Activated naive CD4-positive, alpha-beta T cell treated with anti-CD3 and anti-CD28 coated beads, Interleukin-2, amount 10 ng/mL, durations not matched to agents 7 days and 5 days (primary cell): ENCODE measurements at places on chromosomes 2 and 18.
A peak's percentile ranks its signal among the peaks of the same experiment; 100 is the strongest.

DNA sequence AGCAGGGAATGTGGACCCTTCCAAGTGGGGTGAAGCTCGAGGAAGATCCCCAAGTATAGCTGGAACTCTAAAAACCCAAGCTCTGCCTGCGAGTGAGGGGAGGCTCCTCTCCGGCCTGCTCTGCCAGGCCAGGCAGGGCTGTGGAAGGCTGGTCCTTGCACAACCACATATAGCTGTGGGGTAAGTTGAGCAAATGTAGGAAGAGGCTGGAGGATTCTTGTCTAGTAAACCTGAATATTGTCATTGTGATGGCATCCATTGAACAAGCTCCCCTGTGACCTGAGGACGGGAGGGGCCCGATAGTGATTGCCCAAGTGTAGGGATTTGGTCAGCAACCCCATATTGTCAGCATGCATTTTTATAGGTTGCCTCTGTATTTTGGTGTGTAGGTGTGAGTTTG is 103.0 kb downstream of the ACKR3 start:
- no peak for DNase-seq

- DNase-seq: peak; percentile 41
Observed at GRCh38 chr18:70454704-70455322, 166.0 kb downstream of the SOCS6 start.

GRCh38 chr2:10287761-10288160 is 14.9 kb upstream of the HPCAL1 start:
- DNase-seq: no peak

- DNase-seq: no peak
Observed at GRCh38 chr18:12278741-12279682, 24.9 kb downstream of the CIDEA start.

- DNase-seq: no peak
Observed at GRCh38 chr2:207409517-207409916, 120.2 kb upstream of the CREB1 start.

DNA sequence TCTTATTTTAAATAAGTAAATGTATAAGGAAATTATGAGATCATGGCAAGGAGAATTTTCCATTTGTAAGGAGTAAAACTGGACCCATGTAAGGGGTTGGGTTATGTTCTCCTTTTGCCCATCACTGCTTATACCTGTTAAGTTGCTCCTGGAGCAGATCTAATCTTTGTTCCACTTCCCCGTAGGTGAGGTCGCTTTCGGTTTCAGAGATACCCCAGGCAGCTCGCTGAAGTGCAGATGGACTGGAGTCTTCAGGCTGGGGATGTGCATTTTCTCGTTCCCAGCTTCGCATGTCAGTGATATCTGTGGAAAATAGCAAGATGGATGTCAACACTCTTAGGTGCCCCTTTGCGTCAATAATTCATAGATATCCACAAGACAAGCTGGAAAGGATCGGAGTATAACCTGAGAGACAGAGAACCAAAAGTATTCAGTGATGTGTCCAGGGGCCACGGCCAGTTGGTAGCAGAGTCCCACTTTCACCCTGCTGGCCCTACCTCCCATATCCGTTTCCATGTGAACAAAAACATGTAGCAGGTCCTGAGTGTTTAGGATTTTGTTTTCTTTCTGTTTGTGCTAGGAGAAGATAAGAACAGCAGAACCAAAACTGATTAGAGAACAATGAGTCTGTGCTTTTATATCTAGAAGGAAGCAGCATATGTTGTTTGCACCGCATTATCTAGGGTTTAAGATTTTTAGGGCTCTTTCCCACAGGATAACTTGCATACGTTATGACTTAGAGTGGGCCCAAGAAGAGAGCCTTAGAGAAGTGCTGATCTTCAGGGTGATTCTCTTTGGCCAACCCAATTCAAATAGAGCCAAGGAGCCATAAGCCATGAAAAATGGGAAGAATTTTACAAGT is 36.0 kb downstream of the GCA start:
- DNase-seq: no peak

GRCh38 chr2:3316456-3317276 is 61.0 kb downstream of the EIPR1 start:
- no peak for DNase-seq

GRCh38 chr2:216486708-216487107 is 11.9 kb upstream of the RPL37A start:
- no peak for DNase-seq

GRCh38 chr2:86453836-86454235 is 12.7 kb downstream of the KDM3A start:
- DNase-seq: no peak

- no peak for DNase-seq
Observed at GRCh38 chr18:54957296-54957832, 1.9 kb downstream of the CCDC68 start.

DNA sequence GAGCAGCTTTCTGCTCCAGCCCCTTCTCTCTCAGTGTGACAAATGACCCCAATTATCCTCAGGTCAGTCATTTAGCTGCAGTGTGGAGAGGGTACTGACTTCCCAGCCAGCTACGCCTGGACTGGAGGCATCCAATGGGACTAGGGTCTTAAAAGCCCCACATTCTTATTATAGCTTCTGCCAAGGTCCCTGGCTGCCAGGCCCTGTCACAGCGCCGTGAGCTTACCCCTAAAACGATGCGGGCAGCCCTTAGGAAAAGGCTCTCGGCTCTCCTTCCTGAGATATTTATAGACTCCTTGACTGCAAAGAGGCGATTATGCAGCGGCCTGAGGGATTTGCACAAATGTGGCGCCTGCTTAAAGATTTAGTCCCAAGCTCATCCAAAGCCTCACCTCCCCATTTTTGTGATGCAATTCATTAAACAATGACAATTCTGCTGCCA is 69.2 kb upstream of the EDAR start:
- no peak for DNase-seq

- no peak for DNase-seq
Observed at GRCh38 chr18:13243363-13243762, 24.8 kb downstream of the LDLRAD4 start.

DNA sequence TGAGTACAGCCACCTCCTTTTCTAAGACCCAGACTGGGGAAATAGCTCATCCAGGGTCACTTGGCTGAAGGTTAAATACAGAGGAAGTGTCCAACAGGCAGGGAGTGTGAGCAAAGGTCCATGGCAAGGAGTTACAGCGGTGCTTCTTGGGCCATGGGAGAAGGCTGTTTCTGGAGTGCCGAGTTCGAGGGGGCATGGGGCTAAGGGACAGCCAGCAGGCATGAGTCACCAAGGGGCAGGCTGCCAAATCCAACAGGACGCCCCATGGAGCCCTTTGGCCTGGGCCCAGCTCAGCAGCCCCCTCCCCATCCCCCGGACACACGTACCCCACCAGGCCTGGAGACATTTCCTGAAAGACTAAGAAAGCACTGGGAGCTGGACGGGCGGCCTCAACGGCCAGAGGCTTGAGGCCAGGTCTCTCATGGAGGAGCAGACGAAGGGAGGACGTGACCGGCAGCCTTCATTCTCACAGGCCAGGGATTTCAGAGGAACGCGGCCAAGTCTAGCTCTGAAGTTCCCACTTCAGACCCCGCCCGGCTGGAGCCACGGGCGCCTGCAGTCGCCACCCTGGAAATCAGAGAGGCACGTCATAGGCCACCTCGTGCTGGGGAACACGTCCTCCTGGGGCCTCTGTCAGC is 160.4 kb downstream of the SMAD7 start:
- peak; percentile 14 for DNase-seq

GRCh38 chr2:68784915-68785314 is 50.3 kb downstream of the ARHGAP25 start:
- no peak for DNase-seq

- DNase-seq: no peak
Observed at GRCh38 chr2:54471221-54471711, 15.1 kb downstream of the SPTBN1 start.

GRCh38 chr2:238496756-238497609 is 70.3 kb downstream of the ASB1 start:
- no peak for DNase-seq

DNA sequence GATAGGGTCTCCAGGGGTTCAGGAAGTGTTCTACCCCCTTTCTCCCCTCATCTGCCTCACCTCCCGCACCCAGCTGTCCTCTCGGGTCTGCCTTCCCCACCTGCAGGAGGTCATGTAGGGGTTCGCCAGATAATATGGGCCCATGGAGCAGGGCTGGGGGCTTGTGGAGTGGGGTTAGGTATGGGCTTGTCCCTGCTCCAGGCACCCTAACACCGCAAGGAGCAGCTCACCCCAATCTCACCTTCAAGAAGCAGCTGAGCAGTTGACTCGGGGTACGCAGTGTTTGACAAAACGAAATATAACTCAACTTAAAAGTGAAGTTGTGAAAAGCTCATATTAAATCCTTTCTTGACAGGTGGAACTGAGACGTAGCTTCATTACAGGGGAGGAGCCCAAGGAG is 99.6 kb downstream of the CTIF start:
- no peak for DNase-seq

GRCh38 chr18:54359233-54359632 is 1.5 kb downstream of the C18orf54 start:
- no peak for DNase-seq

DNA sequence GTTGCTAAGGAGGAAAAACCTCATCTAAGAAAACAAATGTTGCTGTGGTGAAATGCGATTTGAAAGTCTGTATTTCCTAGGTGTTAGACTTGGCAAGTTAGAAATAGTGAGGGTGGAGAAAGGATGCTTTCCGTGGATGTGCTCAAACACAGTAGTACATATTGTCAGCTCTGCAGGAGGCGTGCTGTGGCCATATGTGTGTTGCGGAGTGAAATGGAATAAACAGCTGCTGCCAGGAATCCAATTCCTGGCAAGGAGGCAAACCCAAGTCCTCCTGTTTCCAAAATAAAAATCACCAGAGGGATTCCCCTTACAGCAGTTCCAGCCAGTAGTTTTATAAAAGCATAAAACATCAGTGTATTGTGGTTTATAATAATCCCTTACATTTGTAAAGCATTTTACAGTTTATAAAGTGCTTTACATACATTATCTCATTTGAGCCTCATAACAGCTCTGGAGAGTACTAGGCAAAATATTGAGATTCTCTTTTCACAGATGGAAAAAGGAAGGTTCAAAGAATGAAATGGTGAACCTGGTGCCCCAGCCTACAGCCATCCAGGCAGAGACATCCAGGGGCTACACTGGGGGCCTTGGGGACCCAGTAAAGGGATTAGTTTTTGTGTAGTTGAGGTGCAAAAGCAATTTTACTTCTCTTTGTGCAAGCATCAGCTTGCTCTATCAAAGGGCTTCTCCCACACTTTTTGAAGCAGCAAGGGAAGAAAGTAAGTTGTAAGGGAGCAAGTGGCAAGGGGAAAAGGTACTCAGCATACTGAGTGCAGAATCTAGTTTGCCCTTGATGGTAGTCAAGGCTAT is 206.0 kb downstream of the AGPS start:
- no peak for DNase-seq

- DNase-seq: no peak
Observed at GRCh38 chr2:43327119-43327518, 100.7 kb upstream of the ZFP36L2 start.

GRCh38 chr2:146270618-146271017 is 1574.2 kb upstream of the ACVR2A start:
- no peak for DNase-seq

GRCh38 chr2:111898703-111899514 is 502 bp downstream of the MERTK start:
- peak; percentile 37 for DNase-seq

DNA sequence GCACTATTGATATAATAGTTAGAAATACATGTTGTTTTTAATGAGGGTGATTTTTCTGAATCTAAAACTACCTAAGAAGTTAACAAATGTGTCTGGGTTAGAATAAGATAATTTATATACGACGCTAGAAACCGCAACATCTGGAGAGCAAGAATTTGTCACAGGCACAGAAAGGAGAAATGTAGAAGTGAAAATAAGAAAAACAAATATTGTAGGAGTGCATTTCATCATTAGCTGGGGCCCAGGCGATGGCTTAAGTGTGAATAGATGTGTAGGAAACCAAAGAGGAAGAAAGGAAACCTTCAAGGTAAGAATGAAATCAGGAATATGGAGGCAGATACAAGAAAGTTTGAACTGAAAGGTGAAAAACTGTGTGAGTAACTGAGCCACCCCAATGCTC is 90.3 kb downstream of the LRP2 start:
- no peak for DNase-seq

GRCh38 chr2:728165-728564 is 51.0 kb upstream of the TMEM18 start:
- DNase-seq: no peak

GRCh38 chr2:238130696-238131628 is 7.5 kb upstream of the KLHL30 start:
- DNase-seq: no peak

- DNase-seq: no peak
Observed at GRCh38 chr2:177430411-177430810, 37.8 kb downstream of the AGPS start.

- DNase-seq: no peak
Observed at GRCh38 chr2:151275291-151275690, 13.6 kb upstream of the RBM43 start.

DNA sequence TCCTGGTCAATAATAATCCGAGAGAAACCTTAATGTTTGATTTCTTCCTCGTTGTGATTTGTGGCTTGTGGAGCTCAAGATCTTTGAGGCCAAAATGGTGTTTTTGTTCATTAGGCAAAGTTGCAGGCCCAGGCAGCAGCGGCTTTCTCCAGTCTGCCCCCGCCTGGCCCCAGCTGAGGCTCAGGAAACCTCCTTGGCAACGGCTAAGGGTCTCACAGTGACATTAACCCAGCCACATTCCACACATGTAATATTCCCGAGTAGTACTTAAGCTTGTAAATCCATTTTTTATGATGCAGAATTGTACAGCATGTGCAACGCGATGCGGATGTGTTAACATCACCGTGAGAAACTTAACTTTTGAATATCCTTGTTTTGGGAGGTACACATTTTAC is 200.1 kb downstream of the BCL11A start:
- DNase-seq: no peak

DNA sequence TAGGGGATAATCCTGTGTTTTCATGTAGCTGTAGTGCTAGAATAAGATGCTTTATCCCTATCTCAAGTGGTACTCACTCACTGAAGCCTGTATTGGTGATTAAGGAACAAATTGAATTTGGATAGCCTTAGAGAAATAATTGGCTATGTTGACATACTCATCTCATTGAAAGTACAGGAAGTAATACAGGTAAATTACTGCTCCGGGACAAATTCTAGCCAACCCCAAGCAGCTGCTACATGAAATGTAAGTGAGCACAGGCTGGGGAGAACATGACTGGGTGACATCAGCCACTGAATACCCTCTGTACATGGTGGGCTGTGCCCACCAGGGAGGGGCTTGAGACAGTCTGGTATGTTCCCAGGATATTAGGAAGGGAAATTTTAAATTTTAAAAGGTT is 188.4 kb upstream of the RASGRP3 start:
- no peak for DNase-seq

DNA sequence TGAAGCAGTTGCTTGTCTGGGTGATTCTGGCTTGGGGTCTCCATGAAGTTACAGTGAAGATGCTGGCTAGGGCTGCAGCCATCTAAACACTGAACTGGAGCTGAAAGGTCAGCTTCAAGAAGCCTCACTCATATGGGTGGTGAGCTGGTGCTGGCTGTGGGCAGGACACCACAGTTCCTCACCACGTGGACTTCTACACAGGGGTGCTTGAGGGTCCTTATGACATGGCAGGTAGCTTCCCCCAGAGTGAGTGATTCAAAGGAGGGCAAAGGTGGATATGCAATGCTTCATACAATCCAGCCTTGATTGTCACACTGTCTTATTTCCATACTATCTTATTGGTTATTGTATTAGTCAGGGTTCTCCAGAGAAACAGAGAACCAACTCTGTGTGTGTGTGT is 6.0 kb downstream of the CD302 start:
- no peak for DNase-seq
